IPS DF 6.9 (cell line): ENCODE measurements at places on chromosomes 2 and 18.

DNA sequence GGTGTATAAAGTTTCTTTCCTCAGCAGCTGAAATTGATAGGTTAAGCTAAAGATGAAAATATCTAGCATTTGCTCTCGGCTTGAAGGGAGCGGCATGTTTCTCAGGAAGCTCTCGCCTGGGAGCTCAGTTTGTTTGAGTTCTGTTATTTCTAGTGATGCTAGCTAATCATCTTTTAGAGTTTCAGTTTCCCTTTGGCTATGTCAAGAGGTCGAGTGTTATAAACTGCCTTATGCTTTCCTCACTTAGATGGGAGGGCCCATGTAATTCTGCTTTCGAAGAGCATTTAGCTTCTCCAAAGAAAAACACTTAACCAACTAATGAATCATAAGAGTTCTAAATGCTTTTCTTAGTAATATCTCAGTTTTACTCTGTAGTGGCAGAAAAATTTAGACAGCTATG lies 33.6 kb downstream of the PLCL1 start:
- no peaks in the 10 kb centered on the region for H3K36me3 ChIP-seq
- H3K4me3 ChIP-seq: no peak overlapping the region
- no peaks in the 10 kb centered on the region for H3K4me1 ChIP-seq
- H3K27me3 ChIP-seq: no peaks in the 10 kb centered on the region

GRCh38 chr2:98487806-98488189 lies 43.1 kb downstream of the INPP4A start:
- no peaks in the 10 kb centered on the region for H3K36me3 ChIP-seq
- peak; percentile 22 for DNase-seq
- H3K4me1 ChIP-seq: peaks cover 7% of the 10 kb centered on the region; the same call in 1 of the 2 replicates
- no peak overlapping the region for H3K27ac ChIP-seq

DNA sequence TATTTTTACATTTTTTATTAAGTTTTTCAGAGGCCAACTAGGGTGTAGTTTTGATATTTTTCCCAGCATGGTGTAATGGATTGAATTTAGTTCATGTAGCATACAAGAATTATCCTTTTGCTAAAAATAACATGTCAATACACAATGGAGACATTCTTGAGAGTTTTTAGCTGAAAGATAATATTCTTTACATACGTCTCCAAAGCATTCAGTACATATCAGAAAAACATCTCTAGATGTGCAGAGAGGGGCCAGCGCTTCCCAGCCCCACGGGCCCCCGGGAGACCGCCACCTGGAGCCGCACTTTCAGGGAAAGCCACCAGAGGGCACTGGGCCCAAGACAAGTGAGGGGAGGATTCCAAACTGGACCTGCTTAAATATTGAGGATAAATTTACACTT lies 499.4 kb downstream of the GALR1 start:
- no peak overlapping the region for H3K27ac ChIP-seq
- H3K4me1 ChIP-seq: 0 out of 2 replicates have a peak, but pooled peaks cover 2% of the 10 kb centered on the region
- H3K4me3 ChIP-seq: no peak overlapping the region
- H3K36me3 ChIP-seq: no peaks in the 10 kb centered on the region
- DNase-seq: no peak

- no peak for DNase-seq
- H3K27ac ChIP-seq: no peak overlapping the region
- no peak overlapping the region for H3K4me3 ChIP-seq
- H3K36me3 ChIP-seq: no peaks in the 10 kb centered on the region
- no peaks in the 10 kb centered on the region for H3K4me1 ChIP-seq
- no peaks in the 10 kb centered on the region for H3K27me3 ChIP-seq
Observed at GRCh38 chr2:102278720-102279390, 32.5 kb upstream of the IL1RL1 start.

- H3K4me3 ChIP-seq: no peak overlapping the region
- no peaks in the 10 kb centered on the region for H3K36me3 ChIP-seq
- no peak overlapping the region for H3K27ac ChIP-seq
- no peak for DNase-seq
Observed at GRCh38 chr2:69381337-69381737, 5.7 kb downstream of the GFPT1 start.

DNA sequence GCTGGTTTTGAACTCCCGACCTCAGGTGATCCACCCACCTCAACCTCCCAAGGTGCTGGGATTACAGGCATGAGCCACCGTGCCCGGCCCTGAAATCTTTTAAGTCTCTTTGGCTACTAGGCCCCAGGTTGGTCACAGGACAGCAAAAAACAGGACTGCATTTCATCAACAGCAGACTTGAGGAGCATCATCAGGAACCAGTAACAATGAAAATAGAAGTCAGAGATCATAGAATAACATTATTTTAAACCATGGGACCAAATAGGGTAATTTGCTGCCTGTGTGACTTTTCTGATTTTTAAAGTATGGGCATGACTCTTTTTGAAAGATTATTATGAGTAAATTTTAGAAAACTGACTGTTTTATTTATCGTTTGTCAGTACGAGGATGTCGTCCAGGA lies 24.8 kb downstream of the PPP1CB start:
- no peak for DNase-seq
- H3K4me3 ChIP-seq: no peak overlapping the region
- no peaks in the 10 kb centered on the region; the same call in 1 of the 2 replicates for H3K36me3 ChIP-seq
- no peaks in the 10 kb centered on the region for H3K4me1 ChIP-seq
- H3K27ac ChIP-seq: no peak overlapping the region

DNA sequence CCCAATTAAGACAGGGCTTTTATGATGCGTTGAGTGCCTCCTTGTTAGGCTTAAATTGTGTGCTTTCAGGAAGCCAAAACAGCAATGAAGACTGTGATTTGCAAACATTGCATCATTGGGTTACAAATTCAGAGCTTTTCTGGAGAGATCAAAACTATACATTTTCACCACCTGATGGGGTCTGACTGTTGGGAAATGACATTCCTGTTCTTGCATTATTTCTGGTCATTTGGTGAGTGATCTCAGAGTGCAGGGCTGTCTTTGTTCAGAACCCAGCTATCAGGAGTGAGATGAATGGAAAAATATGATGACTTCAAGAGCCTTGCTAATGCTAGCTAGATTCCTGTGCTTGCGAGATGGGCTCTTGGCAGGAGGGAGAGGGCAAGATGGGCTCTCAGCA lies 39.1 kb downstream of the SH3RF3 start:
- no peak overlapping the region for H3K4me3 ChIP-seq
- H3K27ac ChIP-seq: no peak overlapping the region
- no peaks in the 10 kb centered on the region for H3K27me3 ChIP-seq
- H3K36me3 ChIP-seq: no peaks in the 10 kb centered on the region

DNA sequence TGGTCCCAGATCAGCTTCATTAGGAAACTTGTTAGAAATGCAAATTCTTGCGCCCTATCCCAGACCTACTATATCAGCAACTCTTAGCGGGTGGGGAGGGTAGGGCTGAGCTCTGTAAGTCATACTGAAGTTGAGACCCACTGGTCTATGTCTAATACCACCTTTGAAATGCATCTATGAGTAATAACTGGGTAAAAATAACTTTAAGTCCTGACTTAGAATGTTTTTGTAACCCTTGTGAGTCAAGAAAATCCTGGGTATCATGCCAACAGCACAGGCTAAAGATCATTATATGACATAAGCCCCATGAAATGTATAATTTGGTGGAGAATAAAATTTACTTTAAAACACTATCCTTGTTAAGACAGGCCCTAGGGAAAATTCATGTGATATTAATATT lies 41.4 kb downstream of the PRKD3 start:
- H3K36me3 ChIP-seq: no peaks in the 10 kb centered on the region; the same call in 1 of the 2 replicates
- no peaks in the 10 kb centered on the region for H3K27me3 ChIP-seq
- no peak for DNase-seq
- H3K27ac ChIP-seq: no peak overlapping the region
- no peaks in the 10 kb centered on the region for H3K4me1 ChIP-seq

DNA sequence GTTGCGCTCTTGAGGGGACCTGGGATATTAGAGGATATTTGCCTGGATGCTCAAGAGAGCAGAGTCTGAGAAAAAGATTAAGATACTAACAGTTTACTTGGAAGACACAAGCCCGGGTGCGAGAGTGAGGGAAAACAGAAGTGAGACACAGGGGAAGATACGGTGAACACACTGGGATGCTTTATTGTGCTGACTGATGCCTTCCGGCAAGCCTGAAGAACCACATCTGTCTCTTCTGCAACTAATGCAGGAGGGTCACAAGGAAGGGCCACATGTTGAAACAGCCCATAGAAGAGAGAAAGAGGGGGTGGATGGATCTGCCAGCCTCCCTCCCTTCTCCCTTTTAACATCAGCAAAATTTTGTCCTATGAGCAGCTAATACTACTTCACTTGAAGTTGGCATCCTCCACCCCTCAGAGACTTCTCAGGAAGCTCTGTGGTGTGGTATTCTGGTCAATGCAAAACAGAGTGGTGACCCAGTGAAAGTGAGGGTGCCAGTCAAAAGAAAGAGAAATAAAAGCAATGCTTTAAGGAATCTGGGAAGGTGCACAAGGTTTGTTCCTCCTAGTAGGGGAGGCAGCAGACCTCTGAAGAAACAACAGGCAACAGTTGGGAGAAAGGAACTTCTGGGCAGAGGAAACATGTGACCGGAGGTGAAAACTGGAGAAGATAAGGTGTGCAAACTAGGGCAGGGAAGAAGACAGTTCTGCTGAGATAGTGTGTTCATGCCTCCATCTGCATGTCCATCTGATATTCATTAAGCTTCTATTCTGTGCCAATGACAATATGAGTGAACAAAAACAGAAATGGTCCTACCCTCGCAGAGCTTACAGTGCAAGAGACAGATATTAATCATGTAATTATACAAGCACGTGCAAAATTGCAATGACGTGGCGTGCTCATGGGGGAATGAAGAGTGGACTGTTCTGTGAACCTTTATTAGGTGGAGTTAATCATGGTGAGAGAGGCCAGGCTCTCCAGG lies 107.1 kb downstream of the LYPD6B start:
- no peak overlapping the region for H3K27ac ChIP-seq
- no peaks in the 10 kb centered on the region for H3K36me3 ChIP-seq
- DNase-seq: no peak

GRCh38 chr18:23573020-23573419 lies 13.3 kb downstream of the NPC1 start:
- no peak overlapping the region for H3K4me3 ChIP-seq
- DNase-seq: no peak
- H3K36me3 ChIP-seq: peaks cover 2% of the 10 kb centered on the region; the same call in 1 of the 2 replicates
- peaks cover 2% of the 10 kb centered on the region; the same call in 1 of the 2 replicates for H3K4me1 ChIP-seq

DNA sequence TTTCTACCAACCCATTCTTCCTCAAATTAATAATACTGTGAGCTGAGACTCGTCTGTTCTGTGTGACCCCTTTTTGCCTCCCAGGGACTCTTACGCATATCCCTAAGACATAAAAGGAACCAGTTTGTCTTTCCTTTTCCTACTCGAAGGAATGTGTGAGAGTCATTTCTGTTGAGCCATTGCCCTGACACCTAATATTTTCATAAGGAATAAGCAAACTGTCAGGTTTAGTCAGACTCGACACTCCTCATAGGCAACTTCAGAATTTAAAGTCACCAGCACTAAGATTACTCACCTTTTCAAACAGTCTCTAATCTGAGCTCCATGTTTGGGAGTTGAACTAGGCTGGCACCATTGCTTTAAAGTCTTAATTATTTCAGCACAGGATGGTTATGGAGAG lies 305.5 kb downstream of the IKZF2 start:
- H3K27me3 ChIP-seq: no peaks in the 10 kb centered on the region
- no peak overlapping the region for H3K27ac ChIP-seq
- no peak overlapping the region for H3K4me3 ChIP-seq
- DNase-seq: no peak

DNA sequence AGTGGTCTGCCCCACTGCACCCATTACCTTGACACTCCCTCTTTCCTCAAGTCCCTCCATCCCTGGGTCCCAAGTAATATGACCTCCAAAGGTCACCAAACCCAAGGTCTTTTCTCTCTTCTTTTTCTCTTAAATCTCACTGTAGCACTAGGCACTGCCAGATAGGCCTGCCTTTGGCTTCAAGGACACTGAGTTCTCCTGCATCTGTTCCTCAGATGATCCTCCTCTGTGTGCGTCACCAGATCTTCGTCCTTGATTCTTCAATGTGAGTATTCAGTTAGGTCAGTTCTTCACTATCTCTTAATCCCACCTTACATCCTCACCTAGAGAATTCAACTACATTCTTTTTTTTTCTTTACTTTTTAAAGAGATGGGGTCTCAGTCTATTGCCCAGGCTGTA lies 249.2 kb downstream of the NBAS start:
- no peaks in the 10 kb centered on the region for H3K27me3 ChIP-seq
- H3K4me3 ChIP-seq: no peak overlapping the region
- H3K4me1 ChIP-seq: no peaks in the 10 kb centered on the region; the same call in 1 of the 2 replicates
- no peak for DNase-seq

- H3K27me3 ChIP-seq: no peaks in the 10 kb centered on the region
- H3K36me3 ChIP-seq: no peaks in the 10 kb centered on the region
- no peaks in the 10 kb centered on the region for H3K4me1 ChIP-seq
- H3K27ac ChIP-seq: no peak overlapping the region
- DNase-seq: no peak
Observed at GRCh38 chr18:13831864-13832508, 8.0 kb downstream of the MC5R start.

GRCh38 chr2:8752385-8752784 lies 70.5 kb downstream of the ID2 start:
- no peaks in the 10 kb centered on the region for H3K27me3 ChIP-seq
- H3K4me1 ChIP-seq: no peaks in the 10 kb centered on the region
- DNase-seq: no peak
- H3K36me3 ChIP-seq: no peaks in the 10 kb centered on the region
